ENCODE measurements at places on chromosomes 3 and 15.
A peak's percentile ranks its signal among the peaks of the same experiment; 100 is the strongest.

DNA sequence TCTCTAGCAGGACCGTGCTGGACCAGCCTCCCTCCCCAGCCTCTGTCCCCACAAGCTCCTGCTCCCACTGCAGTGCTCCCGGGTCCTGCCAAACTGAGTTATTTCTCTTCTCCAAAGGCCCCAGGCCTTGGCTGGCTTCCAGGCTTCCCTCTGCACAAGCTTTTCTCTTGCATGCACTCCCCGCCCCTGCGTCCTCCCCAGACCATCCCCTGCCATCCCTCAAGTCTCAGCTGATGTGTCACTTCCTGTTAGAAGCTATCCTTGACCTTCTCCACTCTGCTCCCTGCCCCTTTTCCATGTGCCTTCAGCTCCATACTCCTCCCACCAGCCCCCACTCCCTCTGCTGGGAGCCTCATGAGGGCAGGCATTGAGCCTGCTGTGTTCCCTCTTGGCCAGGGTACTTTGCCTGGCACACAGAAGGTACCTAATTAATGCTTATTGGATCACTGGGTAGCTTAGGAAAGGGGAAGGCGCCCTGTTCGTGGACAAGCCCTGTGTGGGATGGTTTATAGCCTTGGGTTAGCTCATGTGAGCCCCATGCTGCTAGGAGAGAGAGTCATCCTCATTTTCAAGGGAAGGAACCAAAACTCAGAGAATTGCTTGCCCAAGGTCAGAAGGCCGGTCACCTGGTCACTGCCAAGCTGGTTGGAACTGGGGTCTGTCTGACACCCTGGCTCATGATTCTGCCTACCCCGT lies 56.4 kb downstream of the FEM1B start:
- no peak for DNase-seq

- no peak for DNase-seq
Measured at GRCh38 chr15:65990298-65990981, 121.1 kb downstream of the RAB11A start.

GRCh38 chr3:60594025-60594424 lies 657.2 kb downstream of the FHIT start:
- DNase-seq: peak; percentile 75

DNA sequence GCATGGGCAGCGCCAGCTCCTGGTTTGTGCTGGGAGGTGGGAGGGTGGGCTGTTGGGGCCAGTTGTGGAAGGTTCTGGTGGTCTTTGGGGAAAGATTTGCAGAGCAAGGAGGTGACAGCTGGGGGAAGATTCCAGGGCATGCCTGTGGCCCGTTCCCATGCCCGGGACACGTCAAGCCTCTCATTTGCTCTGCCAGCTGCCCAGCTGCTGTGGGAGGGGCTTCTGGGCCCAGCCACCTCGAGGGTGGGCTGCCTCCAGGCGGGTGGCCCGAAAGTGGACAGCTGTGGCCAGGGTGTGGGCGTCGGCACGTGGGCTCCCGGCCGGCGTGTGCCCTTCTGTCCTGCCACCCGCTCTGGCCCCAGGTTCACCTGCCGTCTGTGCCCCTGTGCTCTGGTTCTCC lies 17.2 kb downstream of the PLXNA1 start:
- no peak for DNase-seq

DNA sequence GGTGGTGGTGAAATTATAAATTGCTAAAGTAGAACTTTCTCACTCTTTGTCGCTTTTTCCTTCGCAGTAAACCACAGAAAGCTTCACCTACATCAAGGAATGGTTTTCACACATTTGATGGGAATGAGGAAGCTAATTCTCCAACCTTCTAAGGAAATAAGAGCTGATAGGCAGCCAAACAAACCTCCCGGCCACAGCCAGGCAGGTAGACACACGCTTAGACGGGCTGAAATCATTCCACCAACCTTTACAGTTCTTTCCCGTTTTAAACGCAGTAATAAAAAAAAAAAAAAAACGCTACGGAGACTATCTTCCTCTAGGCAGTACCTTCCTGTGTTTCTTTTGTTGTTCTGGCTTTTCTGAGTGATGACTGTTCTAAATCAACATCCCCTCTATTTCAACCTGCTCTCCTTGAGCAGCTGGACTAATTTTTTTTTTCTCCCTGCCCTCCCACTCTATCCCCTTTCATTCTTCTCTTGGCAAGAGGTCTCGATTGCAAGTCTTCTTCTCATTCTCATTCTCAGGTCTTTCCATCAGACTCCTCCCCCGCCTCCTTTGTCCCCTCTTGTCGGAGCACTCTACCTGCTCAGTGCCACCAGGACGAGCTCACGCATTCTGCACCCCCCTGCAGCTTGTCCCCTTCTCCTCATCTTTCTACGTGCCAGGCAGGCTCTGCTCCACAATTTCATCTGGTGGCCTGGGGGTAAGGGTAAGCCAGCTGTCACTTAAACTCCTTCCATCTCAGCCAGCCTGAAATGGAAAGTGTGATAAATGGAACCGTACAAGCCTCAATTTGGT lies 391.1 kb upstream of the MDFIC2 start:
- DNase-seq: no peak

DNA sequence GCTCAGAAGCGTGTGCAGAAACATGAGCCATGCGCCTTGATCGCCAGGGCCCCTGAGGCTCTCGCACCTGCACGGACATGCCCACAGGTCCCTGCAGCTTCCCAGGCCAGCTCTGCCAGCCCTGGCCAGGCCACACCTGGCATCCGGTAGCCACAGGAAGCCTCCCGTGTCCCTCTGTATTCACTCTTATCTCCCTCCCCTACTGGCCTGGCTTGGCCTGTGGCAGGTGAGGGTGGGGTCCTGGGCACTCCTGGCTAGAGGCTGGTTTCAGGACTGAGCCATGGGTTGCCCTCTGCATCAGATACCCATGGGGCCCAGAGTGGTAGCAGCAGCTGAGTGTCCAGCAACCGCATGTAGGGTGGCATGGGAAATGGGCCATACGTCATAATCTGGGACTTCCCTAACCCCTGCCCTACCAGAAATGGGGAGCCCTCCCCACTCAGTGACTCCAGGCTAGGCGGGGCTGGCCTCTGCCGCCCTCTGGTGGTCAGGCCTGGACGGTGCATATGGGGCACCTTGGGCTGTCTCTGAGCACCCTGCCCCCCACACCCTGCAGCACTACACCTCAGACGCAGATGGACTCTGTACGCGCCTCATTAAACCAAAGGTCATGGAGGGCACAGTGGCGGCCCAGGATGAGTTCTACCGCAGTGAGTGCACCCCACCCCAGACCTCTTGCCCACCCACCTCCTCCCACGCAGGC lies 12.6 kb upstream of the LMAN1L start:
- DNase-seq: peak; percentile 23

DNA sequence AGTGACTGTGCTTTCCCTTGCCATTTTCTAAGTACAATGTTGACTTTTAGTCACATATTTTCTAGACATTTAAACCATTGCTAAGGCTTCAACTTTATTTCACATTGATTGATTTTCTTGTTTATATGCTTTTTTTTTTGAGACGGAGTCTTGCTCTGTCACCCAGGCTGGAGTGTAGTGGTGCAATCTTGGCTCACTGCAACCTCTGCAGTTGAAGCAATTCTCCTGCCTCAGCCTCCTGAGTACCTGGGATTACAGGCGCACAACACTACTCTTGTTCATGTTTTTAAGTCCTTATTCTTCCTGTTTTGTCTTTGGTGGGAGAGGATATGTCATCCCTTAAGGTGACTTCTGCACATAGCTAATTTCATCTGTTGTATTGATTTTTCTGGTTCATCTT lies 74.9 kb upstream of the LRRFIP2 start:
- no peak for DNase-seq

GRCh38 chr15:68818066-68818768 lies 2.5 kb downstream of the ANP32A start:
- peak; percentile 54 for DNase-seq

DNA sequence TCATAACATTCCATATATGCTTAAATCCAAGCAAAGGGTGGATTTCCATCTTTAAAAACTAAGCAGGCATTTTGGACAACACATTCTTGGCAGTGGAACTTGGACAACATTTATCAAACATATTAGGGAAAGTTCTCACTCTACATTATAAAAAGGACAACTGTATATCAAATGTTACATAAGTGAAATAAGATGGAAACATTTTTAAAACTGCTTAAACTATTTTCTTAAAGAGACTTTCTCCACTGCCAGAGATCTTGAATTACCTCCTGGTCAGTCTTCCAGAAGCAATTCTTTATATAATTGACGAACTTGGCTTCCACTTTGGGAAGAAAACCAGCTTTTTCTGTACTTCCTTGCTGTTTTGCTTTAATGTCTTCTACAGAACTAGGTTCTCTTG lies 109.3 kb downstream of the NEO1 start:
- peak; percentile 52 for DNase-seq

DNA sequence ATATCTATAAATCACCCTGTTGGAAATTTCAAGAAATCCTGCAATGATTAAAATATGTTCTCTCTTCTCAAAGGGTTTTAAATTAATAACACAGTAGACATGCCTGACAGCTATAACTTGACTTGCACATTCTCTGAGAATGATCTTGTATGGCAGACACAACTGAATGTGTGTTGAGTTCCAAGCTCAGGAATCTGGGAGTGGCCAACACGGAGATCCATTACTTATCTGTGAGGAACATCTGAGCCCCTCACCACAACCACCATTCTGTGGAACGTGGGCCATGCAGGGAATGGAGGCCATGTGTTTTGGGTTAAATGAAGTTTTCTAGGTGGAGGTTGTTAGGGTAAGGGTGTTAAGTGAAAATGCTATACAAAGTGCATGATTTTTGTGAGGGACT lies 105.3 kb upstream of the CHMP2B start:
- DNase-seq: peak; percentile 69
